ENCODE measurements at places on chromosomes 12 and 14.
A peak's percentile ranks its signal among the peaks of the same experiment; 100 is the strongest.

DNA sequence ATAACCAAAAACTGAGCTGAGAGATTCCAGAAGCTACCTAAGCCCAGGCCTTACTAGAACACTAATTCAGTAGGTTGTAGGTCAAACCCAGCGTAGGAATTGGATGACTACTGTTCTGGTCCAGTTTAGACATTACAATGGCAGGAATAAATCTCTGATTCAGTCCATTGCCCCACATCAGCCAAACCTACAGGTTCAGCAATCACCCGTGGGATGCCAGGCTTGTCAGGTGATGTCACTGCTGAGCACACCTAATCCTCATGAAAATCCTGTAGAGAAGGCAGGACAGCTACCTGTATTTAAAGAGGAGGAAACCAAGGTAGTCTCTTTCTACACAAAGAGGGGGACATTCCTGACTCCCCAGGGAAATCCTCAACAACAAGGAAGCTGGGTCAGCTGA lies 63.7 kb downstream of the RFX4 start:
- DNase-seq, result no peak

GRCh38 chr12:51675071-51675803 lies 84.2 kb downstream of the SCN8A start:
- DNase-seq, result no peak

DNA sequence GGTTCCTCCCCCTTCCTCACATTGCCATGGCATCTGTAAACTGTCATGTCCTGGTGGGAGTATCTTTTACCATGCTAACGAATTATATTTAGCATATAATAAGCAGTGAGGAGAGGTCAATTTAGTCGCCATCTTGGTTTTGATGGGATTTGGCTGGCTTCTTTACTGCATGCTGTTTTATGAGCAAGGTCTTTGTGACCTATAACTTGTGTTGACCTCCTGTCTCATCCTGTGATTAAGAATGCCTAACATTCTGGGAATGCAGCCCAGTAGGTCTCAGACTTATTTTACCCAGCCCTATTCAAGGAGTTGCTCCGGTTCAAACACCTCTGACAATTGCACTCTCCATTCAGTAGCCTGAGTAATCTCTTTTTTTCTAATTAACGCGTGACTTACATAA lies 2.1 kb upstream of the EIF4B start:
- peak; percentile 48 for DNase-seq

GRCh38 chr12:132484891-132485441 lies 5.0 kb upstream of the FBRSL1 start:
- DNase-seq, result no peak

DNA sequence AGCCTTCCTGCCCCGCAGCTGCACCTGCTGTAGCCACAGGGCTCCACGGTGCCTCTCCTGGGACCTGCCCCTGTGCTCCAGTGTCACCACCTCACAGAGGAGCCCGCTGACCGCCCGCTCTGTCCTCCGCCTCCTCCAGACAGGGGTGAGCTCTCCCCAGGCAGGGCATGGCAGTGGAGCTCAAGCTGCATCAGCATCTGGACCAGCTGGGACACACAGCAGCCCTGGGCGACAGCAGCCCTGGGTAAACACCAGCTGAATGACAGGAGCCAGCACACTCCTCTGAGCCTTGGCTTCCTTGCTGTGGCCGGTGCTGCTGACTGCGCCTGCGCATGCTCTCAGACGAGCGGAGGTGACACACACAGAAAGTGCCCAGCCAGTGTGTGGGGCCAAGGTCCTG lies 22.0 kb downstream of the CHGA start:
- DNase-seq, result no peak

DNA sequence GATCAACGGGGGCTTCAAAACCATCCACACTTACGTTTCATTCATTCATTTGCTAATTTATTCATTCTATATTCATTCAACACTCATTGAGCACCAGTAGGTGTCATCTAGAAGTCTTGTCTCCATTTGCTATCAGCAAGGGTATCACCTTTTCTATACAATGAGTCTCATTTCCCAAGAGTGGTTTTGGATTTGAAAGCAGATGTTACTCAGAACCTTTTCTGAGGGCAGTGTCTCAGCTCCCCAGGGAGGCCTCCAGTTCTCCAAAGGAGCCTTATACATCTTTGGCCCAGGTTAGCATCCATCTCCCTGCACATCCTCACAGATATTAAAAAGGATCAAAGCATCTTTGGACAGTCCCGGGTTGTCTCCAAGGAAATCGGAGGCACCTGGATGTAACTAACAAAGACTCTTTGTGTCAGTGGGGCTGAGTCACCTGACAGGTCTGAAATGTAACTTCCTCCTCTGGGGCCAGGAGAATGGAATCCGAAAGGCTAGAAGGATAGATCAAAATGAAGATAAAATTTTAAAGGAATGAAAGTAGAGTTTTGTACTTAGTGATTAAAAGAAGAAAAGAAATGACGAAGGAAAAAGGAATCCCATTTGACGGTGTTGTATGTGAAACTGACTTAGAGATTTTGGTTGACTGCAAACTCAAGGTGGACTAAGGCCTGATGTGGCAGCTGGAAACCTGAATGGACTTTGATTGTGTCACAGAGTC lies 103.0 kb downstream of the VCPKMT start:
- DNase-seq, result peak; percentile 82

- no peak for DNase-seq
These were observed 183.1 kb upstream of the HIF1A start for GRCh38 chr14:61512026-61512834.

DNA sequence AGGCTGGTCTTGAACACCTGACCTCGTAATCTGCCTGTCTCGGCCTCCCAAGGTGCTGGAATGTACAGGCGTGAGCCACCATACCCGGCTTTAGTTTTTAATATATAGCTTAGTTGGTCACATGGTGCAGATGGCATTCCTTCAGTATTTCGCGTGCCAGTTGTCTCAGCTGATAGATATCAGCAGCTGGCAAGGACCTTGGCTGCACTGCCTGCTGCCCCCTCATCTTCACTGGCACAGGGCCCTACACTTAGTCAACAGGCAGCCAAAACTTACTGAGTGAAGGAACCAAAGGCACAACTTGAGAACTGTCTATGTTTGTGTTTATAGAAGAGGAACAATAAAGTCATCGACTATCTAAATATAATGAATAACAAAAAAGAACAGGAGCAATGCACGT lies 31.0 kb downstream of the EID3 start:
- DNase-seq, result peak; percentile 51

- DNase-seq, result no peak
These were observed 6.2 kb downstream of the ISCU start for GRCh38 chr12:108568338-108569154.

DNA sequence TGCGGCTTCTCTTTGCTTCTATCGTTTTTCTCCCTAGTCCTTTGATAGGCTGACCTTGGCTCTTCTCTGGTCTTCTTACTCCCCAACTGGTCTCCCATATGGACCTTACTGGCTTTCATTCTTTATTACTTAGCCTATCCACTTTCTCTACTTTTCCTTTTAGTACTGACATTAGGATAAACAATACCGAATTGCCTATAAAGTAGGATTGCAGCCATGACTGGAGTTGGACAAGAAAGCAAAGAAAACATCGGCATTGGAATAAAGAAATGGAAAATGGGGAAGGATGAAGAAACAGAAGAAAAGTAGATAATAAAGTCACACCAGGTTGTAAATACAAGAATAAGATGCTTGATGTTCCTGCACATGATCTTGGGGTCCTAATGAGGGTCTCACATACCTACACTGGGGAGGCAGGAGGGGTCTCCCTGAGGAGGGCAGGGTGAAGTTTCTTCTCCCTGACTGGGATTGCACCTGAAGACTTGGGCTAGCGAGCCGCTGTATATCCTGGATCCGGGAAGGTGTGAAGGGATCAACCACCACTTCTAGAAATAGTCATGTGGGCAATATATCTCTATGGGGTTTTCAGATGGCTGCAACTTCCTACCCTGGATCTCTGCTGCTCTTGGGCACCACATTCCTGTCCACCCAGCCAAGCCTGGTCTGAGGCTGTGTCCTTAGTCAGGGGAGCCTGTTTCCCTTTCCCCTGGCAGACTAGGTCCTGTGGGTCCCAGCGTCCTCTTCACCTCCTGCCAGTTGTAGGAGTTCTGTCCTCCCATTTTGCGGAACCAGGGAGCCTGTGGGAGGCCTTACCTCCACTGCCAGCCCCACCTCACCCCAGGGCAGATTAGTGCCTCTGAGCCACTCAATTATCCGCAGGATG lies 13.1 kb downstream of the NKX2-1 start:
- no peak for DNase-seq

- DNase-seq, result no peak
These were observed 28.9 kb downstream of the ZDHHC17 start for GRCh38 chr12:76792828-76793227.

- no peak for DNase-seq
These were observed 2.5 kb downstream of the COL2A1 start for GRCh38 chr12:48001505-48002413.

- DNase-seq, result no peak
These were observed 33.6 kb downstream of the LTBP2 start for GRCh38 chr14:74578479-74578878.

DNA sequence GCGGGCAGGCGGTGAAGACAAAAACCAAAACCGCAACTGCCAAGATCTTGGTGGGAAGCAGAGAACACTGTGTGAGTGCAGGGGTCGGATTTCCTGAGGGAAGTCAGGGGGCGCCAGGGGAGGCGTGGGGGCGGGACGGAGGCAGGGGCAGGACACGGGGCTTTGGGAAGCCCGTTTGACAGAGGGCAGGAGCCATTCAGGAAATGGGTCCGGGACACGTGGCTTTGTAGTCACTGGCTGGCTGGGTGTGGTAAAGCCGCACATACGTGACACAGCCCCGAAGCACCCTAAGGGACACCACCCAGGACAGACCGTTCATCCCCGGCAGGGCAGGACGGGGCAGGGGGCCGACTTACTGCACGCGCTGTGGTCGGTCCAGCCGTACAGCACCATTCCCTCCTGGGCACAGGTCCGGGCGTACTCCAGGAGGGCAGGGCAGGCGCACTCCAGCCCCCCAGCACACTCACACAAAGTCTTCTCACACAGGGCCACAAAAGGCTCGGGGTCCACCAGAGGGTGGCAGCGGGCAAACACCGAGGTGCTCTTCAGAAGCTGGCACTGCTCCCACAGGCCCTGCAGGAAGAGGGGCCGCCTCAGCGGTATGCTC lies 49.4 kb downstream of the VWF start:
- DNase-seq, result no peak

GRCh38 chr12:63090716-63091115 lies 60.3 kb downstream of the AVPR1A start:
- no peak for DNase-seq

DNA sequence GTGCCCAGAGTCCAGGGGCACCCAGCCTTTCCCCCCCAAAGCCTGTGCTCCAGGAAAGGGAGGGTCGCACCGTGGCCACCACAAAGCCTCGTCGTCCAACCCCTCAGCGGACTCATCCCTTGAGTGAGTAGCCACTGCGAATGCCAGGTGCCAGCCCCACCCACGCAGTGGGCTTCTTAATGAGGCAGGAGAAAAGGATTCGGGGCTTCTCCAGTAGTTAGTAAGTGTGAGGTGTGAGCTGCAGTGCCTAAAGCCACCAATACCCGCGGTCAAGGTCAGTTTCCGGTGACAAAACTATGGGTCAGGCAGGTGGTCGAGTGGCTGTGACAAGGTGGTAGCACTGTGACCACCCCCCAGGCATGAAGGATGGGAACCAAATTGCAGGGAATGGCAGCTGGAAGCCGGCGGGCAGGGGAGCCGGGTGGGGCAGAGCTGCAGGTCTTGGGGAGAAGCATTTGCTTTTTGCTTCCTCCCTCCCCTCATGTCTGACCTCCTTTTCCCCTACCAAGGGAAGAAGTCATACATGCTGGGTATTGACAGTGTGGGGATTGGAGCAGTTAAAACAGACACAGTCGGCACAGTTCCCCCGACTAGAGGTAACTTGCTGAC lies 8.0 kb downstream of the RAN start:
- no peak for DNase-seq

GRCh38 chr14:26598672-26599131 lies 869 bp upstream of the NOVA1 start:
- no peak for DNase-seq

DNA sequence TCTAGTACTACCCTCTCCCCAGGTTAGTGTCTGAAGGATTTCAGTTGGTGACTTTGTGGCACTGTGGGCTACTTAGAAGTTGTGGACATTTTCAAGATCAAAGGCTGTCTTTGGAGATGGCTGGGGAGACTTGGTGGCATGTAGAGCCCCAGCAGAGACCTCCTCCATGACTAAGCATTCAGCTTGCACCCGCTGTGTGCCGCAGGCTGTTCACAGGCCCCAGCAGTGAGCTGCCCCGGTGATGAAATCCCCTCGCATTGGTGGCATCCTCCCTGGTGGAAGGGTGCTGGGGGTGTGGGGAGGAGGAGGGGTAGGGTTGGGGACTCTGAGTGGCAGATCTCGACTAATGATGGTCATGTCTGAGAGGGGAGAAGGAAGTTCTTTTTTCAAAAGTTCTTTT lies 173.9 kb downstream of the TSPAN9 start:
- DNase-seq, result no peak

- DNase-seq, result no peak
These were observed 372.5 kb downstream of the ADAMTS20 start for GRCh38 chr12:43179486-43179885.

DNA sequence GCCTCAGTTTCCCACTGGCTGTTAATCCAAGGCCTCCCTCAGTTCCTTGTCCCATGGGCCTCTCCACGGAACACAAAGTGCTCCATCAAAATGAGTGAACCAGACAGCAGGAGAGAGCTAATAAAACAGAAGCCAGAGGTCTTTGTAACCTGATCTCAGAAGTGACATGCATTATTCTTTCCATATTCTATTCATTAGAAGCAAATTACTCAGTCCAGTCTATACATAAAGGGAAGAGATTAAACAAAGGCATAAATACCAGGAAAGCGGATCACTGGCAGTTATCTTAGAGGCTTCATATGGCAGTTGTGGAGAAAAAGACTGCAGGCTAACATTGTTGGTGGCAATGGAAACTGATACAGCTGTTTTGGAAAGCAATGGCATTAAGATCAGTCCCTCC lies 170.6 kb upstream of the GARIN6 start:
- DNase-seq, result no peak

GRCh38 chr14:37251775-37252174 lies 54.0 kb downstream of the MIPOL1 start:
- DNase-seq, result no peak

DNA sequence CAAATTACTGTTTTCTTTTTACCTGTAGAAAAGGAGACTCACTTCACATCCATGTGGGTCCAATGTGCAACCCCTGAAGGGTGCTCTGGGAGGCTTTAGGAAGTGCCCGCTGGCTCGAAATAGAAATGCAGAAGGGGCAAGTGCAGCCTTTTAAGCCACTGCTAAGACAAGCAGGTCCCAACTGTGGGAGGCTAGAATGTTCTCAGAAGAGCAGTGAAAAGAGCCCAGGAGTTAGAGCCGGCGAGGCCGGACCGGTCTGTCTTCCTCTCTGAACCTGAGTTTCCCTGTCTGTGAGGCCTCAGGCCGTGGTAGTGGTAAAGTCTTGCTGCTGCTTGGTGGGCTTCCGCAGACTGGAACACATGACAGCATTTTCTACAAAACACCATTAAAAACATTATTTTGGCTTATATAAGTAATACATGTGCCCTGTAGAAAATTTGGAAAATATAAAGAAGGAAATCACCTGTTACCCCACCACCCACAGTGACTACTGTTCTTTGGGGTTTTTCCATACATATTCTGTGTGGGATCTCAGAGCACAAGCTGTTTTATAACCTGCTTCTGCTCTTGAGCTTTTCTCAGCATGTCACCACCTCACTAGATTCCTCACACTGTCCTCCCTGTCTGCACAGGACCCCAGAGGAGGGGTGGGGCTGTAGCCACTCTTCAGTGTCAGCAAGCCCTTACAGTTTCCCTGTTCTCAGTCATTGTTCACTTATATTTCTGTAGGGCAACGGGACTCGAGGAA lies 6.0 kb downstream of the CKB start:
- DNase-seq, result no peak

All from A172 (cell line).